SHP77 (cell line): ENCODE measurements at places on chromosomes 12 and 14.

GRCh38 chr12:116171549-116171948 is 105.9 kb downstream of the MED13L start:
- no peak for DNase-seq

GRCh38 chr14:106062502-106063272 is 536.3 kb downstream of the TMEM121 start:
- DNase-seq, result no peak

DNA sequence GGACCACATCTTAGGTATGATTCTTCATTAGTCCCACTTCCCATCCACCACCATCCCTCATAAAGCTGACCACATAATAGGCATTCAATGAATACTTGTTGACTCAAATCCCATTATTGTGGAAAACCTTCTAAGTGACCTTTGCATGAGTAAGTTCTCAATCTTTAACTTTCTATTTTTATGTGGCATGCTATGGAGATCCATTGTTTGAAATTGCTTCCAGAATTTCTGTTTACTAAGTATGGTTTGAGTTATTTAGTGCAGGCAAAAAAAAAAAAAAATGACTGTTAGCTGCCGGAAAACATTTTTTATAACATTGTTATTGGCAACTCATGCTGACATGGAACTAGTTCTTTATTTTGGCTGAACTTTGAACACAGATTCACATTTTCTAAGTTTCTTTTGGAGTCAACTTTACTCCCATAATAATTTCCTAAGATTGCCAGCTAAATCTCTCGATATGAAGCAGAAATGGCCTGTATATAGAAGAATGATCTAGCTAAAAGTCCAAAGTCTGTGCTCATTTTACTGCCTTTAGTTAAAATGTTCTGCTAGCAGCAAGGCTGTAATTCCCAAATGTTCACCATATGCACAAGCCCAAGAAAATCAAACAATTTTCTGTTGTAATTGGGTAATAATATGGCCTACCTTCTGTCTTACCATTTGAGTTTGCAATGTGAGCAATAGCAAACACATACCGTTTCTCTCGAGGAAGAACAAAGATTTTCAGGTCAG is 77.9 kb downstream of the PTGER2 start:
- DNase-seq, result no peak

DNA sequence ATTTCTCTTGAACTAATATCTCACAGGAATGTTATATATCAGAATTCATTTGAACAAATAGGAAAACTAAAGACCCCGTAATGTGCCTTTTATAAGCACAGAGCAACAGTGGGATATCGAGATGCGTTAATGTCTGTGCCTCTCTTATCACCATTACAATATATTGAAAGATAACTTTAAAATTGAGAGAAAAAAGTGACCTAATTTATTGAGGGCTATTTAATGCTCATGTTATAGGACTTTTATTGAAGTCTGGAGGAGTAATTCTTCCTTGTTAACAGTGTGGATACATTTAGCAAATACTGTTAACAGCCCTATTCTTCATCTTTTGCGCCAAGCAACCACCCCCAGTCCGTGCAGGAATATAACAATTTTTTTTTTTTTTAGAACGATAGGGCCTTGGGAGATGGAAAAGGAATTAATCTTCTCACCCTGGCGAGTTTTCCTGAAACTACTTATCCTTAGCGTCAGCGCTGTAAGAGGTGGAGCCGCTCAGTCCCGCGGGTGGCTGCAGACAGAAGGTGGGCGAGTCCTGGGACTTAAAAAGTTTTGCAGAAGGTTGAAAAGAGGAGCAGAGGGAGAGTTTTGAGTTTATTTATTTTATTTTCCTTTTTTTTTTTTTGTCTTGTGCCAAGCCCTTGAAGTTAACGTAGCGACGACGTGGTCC is 11.0 kb downstream of the FOXG1 start:
- DNase-seq, result no peak

GRCh38 chr14:68978172-68978911 is 760 bp downstream of the ACTN1 start:
- DNase-seq, result no peak

- no peak for DNase-seq
Measured at GRCh38 chr14:36901861-36902260, 240.2 kb downstream of the PAX9 start.
